ENCODE measurements at places on chromosomes 2 and 18.

DNA sequence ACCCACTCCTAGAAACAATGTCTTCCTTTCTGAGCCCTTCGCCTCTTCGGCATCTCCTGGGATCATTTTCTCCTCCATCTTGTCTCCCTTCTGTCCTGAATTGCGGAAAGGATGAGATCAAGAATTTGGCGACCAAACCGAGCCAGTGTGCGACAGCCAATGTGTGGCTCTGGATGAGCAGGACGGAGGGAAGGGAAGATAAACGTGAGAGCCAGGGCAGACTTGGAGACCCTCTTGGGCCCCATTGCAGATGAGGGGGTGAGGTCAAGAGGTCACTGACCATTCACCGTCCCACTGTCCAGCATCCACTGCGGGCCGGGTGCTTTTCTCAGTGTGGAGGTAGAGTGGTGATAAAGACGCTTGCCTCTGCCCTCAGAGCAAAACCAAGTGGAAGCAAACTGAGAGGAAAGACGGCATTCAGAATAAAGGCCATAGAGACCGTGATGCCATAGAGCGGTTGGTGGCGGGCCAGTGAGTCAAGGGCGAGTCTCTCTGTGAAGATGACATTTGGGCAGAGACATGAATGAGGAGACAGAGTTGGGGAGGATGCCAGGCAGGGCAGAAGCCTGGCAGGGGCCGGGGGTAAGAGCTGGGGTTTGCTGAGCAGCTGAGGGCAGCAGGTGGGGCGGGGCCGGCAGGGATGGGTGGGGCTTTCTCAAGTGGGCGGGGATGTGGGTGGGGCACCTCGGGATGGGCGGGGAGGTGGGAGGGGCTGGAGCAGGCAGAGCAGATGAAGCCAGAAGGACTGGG lies 55.6 kb downstream of the ACAA2 start:
- DNase-seq, result no peak

- DNase-seq, result no peak
These were observed 21.5 kb upstream of the DAW1 start for GRCh38 chr2:227849906-227850305.

DNA sequence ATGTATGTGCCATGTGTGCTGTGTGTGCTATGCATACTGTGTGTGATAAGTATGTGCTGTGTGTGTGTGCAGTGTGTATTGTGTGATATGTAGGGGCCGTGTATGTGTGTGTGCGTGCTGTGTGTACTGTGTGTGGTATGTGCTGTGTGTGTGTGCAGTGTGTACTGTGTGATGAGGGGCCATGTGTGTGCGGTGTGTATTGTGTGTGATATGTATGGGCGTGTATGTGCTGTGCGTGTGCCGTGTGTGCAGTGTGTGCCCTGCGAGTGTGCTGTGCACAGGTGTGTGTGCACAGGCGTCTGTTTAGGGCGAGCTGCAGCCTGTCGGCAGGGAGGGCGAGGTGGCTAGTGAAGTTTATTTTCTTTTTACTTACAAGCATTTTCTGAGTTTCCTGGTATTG lies 16.1 kb downstream of the SNORC start:
- no peak for DNase-seq

DNA sequence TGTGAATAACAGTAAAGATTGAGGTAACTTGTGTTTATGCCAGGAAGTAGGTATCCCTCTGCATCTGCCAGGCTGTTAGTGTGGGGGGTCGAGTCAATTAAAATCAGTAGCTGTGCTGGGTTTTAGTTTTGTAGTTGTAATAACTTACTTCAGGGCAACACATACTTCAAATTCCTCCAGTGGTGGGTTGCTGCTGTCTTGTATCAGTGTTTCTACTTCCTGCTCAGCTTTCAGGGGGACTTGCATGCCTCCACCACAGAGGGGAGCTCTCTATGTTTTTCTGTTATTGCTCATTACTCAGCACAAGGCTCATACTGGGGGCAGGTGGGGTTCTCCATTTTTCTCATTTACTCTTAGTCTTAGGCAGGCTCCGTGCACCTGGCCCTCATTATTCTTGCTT lies 136.8 kb downstream of the CAPN13 start:
- DNase-seq, result no peak

DNA sequence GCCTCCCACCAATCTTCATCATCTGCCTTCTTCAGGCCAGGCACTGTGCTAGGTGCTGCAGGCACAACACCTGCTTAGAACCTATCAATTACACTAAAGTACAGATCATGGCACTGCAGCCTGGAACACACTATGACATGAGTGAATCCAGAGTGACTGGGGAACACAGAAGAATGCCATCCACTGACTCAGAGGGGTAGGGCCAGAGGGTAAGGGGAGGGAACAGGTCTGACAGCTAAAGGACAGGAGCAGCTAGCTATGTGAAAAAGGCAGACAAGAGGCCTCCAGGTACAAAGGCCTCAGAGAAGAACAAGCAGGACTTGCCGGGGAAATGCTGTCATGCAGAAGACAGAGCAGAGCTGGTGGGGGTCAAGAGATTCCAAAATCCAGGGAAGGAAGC lies 53.3 kb upstream of the ACAA2 start:
- DNase-seq, result no peak

DNA sequence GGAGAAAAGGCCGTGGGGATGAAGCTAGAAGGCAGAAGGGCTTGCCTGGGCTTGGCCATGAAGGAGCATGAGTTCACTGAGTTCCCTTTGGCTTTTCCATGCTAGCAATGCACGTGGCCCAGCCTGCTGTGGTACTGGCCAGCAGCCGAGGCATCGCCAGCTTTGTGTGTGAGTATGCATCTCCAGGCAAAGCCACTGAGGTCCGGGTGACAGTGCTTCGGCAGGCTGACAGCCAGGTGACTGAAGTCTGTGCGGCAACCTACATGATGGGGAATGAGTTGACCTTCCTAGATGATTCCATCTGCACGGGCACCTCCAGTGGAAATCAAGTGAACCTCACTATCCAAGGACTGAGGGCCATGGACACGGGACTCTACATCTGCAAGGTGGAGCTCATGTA lies 2.9 kb downstream of the CTLA4 start:
- DNase-seq, result no peak

- DNase-seq, result no peak
These were observed 166.9 kb downstream of the ARHGAP15 start for GRCh38 chr2:143296089-143296488.

DNA sequence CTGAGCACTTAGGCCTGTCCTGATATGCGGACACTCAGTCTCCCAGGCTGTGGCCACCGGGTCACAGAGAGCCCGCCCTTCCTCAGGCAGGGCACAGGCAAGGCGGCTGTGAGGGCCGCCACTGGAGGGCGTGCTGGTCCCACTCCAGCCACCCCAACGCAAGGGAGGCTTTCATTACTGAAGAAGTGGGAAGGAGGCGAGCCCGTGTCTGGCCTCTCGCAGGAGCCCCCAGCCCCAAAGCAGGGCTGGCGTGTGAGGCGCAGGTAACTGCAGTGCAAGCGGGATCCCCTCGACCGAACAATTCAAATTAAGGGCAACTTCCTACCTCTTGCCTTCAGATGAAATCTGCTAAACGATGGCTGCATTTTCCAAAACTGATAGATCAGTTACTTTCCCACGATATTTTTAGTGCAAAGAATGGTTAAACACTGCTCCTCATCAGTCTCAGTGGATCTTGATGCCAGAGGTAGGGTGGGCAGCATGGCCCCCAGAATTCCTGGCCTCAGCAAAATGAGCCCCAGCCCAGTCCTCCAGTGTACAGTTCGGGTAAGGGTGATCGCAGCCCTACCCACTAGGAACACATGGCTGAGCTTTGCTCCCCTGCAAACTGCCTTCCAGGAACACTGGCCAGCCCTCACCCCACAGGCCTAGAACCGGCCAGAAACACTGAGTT lies 97.2 kb downstream of the SEPTIN10 start:
- no peak for DNase-seq

- no peak for DNase-seq
These were observed 197.9 kb downstream of the NEDD4L start for GRCh38 chr18:58241877-58242276.

DNA sequence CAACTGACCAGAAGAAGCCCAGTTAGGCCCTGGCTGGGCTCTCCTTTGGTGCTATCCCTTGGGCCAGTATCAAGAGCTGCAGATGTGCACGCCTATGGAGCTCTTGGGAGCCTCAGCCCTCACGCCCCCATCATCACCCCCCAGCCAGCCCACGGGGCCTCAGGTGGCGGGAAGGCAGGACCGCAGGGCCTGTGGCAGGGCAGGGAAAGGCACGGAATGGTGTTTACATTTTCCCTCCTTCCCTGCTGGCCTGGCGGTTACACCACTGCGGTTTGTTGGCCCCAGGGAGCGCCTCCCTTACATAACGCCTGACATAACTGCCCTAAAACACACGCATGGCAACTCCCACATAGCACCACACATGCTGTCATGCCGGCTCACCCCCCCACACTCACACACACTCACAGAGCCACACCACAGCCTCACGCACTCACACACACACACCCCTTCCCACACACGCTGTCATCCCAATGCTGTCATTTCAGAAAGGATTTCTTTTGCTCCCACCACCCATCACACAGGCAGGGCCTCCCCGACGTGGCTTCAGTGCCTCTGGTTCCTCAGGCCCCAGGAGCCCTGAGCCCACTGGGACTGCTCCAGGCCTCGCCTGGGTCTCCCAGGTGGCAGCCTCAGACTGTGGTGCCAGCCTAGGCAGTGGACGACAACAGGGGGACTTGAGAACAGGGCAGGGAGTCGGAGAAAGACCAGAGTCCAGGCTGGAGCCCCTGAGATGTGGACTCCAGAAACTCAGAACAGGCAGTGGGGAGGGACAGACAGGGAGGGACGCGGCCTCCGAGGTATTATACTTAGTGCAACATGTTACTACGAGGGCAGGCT lies 15.7 kb downstream of the ZFP36L2 start:
- peak; percentile 38 for DNase-seq

- DNase-seq, result peak; percentile 64
These were observed 56.9 kb downstream of the BCL2 start for GRCh38 chr18:63262369-63263335.

DNA sequence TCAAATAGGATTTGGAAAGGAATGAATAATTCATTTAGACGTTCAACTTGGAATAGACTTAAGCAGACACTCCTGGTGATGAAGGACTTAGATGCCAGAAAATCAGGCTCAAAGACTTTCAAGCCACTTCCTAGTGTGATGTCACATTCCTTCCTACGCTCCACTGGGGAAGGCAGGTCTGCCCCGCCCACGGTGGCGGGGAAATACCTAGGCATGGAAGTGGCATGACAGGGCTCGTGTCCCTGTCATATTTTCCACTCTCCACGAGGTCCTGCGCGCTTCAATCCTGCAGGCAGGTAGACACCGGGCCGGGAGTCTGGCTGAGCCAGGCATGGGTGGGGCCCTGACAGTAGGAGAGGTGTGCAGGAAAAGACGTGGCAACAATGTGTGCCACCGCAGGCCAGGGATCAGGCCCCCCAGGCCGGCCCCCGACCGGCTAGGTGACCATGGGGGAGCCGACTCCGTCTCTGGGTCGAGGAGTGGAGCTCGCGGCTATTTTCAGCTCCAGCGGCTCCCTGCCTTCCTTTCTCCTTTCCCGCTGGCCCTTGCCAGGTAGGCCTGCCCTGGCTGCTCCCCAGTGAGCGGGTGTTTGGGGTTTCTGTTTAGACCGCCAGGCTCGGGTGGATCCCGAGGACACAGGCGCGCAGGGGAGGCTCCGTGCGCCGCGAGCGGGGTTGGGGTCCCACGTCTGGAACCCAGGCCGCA lies at the start of gene IL1RL2:
IL1RL2 (plus strand) TSS at position 233 of the 705 bp plus-strand sequence. CDS start 845 bp downstream, outside the sequence.
- no peak for DNase-seq

DNA sequence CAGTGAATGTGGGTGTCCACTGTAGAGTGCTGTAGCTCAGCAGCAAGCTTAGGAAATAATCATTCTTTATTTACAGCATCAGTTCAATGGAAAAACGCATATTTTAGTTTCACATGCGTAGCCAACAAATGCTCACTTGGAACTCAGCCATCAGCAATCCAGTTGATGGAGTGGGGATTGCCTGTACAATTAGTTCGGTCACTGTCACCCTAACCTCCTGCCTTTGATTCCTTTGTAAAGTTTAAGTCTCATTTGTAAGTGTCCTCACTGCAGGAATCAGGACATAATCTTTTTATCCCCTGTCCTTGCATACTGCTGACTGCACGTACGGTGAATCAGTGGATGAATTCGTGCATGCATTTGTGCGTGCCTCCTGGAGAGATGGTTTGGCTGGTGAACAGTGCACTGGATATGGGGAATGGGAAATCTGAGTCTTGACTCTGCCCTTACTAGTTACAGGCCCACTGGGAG lies 55.9 kb downstream of the RAB31 start:
- DNase-seq, result no peak

GRCh38 chr18:48500517-48500916 lies 38.3 kb upstream of the CTIF start:
- no peak for DNase-seq

GRCh38 chr2:33337981-33338380 lies 138.5 kb upstream of the RASGRP3 start:
- no peak for DNase-seq

Measured in thoracic aorta (tissue), 2 donors.